ENCODE measurements at places on chromosomes 11 and 22. TPM values are rescaled to one million over a fixed set of nuclear protein-coding genes. Genes with fewer than 3 reads are reported as not detected.

TBX10 gene
- total RNA-seq = not detected

CARD10 gene
- 40.8 TPM for total RNA-seq

UBQLNL gene
- total RNA-seq = not detected

HBE1 gene
- total RNA-seq = not detected

MYEOV gene
- 109 TPM for total RNA-seq

CATSPERZ gene
- total RNA-seq = 2.7 TPM

MYOD1 gene
- total RNA-seq = not detected

MMP12 gene
- total RNA-seq = 0.07 TPM

C11orf16 gene
- total RNA-seq = not detected
